ENCODE measurements at places on chromosomes 11 and 22. TPM values are rescaled to one million over a fixed set of nuclear protein-coding genes. Genes with fewer than 3 reads are reported as not detected.

The PDGFB gene
- total RNA-seq = 0.11 TPM

The E2F8 gene
- total RNA-seq = 2.0 TPM

The ZDHHC13 gene
- 22.9 TPM for total RNA-seq

The LYVE1 gene
- total RNA-seq = 0.22 TPM

The OR8K3 gene
- total RNA-seq = not detected

The HTR3A gene
- total RNA-seq = under 0.01 TPM

The MPZL2 gene
- 0.25 TPM for total RNA-seq

The INPP5J gene
- total RNA-seq = 0.11 TPM

The ANO3 gene
- 1.00 TPM for total RNA-seq

The SERPINH1 gene
- 1,842 TPM for total RNA-seq

The PRRG4 gene
- total RNA-seq = 0.12 TPM

The SOX10 gene
- not detected for total RNA-seq

The LRRC74B gene
- total RNA-seq = not detected

The DDTL gene
- 0.87 TPM for total RNA-seq

The PDE3B gene
- 2.7 TPM for total RNA-seq

The MRGPRE gene
- not detected for total RNA-seq

The EXPH5 gene
- 1.1 TPM for total RNA-seq

The SHISAL1 gene
- total RNA-seq = 14.9 TPM

The IFITM2 gene
- total RNA-seq = 11.0 TPM

The OR9I1 gene
- total RNA-seq = under 0.01 TPM

The ART1 gene
- total RNA-seq = not detected

The DSCAML1 gene
- not detected for total RNA-seq

The BTG4 gene
- not detected for total RNA-seq

The MUC5AC gene
- under 0.01 TPM for total RNA-seq

The OR6T1 gene
- total RNA-seq = not detected

The APOA5 gene
- not detected for total RNA-seq

The TMEM86A gene
- 0.25 TPM for total RNA-seq
